Fibroblast of skin of abdomen (primary cell): ENCODE measurements at places on chromosomes 1 and 21.
A peak's percentile ranks its signal among the peaks of the same experiment; 100 is the strongest.

DNA sequence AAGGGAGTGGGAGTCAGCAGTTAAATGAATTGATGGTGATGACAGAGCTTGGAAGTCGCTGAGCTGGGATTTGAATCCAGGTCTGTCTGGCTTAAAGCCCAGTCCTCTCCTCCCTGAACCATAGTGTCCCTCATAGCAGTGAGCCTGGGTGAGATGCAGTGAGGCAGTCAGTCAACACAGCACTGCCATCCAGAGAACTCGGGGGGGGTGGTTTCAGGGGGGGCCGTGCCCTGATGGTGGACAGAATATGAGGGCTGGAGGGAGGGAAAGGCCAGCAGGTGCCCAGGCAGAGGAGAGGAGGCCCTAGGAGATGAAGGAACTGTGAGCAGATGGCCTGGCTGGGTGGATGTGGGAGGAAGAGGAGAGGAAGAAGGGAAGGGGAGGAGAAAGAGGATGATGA, 405.6 kb downstream of the PTPRU start:
- no peak for DNase-seq

GRCh38 chr1:111731956-111732355, 7.2 kb downstream of the INKA2 start:
- no peak for DNase-seq

DNA sequence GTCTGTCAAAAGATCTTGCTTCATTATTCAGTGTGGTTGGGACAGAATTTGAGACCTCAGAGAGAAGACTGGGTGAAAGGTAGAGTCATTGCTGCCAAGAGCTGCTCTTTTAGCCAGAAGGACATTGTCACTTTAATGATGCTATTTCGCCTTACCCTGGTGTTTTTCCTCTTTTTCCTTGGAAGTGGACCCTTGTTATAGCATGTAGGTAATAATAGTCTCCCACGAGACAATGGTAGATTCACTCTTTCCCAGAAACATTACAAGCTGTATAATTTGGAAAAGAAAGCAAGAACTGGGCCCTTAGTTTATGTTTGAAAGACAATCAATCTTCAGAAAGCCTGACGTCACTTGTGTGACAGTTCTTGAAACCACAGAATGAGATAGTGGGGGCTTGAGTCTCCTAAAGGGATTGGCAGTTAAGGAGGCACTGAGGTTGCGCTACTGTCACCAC, 3.8 kb downstream of the SERTAD4 start:
- DNase-seq: peak; percentile 58

GRCh38 chr1:3373175-3373574, 81.3 kb upstream of the ARHGEF16 start:
- DNase-seq: no peak

GRCh38 chr1:51265618-51266017, 29.5 kb downstream of the RNF11 start:
- DNase-seq: no peak

- DNase-seq: no peak
Observed at GRCh38 chr21:31403596-31404333, 59.7 kb upstream of the TIAM1 start.

DNA sequence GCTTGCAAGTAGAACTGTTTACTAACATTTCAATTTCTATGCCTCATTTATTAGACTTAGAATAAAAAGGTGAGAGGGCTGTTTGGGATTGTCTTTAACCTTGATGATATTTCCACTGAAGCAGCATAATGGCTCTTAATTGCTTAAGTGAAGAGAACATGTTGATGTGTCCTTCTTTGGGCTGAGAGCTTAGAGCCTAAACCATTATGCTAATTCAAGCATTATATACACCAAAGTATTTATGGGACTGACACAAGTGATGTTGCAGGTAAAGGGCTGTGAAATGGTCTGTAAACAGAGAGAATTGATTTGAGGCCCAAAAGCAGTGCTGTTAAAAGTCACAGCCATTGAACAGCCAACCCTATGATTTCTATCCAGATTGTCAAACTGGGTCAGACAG, 113.9 kb downstream of the ATG4C start:
- DNase-seq: no peak

DNA sequence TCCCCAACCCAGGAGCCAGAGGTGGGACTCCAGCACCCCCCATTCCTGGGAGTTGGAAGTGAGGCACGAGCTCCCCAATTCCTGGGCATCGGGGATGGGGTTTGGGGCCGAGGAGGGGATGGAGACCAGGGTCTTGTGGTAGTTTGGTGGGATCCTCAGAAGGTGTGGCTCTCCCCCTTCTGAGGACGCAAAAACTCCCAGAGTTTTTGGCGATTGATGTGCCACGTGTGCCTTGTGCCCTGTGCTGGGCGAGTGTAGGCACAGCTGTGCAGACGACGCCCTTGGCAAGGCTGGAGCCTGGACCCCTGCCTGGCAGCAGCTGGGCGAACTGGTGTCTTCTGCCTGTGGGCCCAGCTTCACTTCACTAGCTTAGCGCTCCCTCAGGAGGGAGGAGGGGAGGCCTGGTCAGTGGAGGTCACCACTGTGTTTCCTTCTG, 2.6 kb downstream of the GUK1 start:
- DNase-seq: no peak

- DNase-seq: no peak
Observed at GRCh38 chr1:26788515-26788785, 700 bp downstream of the PIGV start.

- DNase-seq: peak; percentile 50
Observed at GRCh38 chr1:56120021-56120420, 459.3 kb downstream of the PLPP3 start.

DNA sequence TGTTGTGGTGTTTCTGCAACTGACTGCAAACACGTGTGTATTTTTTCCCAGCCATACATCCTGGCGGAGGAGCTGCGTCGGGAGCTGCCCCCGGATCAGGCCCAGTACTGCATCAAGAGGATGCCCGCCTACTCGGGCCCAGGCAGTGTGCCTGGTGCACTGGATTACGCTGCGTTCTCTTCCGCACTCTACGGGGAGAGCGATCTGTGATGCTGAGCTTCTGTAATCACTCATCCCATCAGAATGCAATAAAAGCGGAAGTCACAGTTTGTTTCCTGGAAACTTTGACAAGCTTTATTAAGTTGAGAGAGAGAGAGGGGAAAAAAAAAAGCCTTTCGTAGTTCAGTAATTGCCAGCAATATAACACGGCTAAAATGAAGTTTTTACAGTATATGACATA, 32.7 kb upstream of the MTR start:
- DNase-seq: peak; percentile 20

GRCh38 chr1:155187456-155187891, 13.8 kb downstream of the TRIM46 start:
- no peak for DNase-seq

DNA sequence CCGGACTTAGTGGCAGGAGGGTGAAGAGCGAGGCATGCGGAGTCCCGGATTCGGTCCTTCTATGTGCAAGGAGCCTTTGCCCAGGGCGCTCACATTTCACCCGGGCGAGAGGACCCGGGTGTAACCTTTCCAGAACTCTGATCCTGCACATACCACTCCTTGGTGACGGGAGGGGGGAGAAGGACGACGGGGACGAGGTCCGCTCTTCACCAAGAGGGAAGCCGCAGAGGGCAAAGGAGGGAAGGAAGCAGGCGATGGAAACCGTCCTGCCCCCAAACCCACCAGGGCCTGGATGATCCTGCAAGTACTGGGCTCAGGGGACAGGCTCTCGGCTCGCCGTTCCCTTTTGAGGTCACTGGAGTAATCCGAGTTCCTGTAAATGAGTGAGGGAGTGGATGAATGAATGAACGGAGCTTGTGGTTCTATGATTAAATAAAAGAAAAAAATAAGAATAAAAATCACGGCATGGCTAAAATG, 993 bp downstream of the SYPL2 start:
- DNase-seq: no peak

DNA sequence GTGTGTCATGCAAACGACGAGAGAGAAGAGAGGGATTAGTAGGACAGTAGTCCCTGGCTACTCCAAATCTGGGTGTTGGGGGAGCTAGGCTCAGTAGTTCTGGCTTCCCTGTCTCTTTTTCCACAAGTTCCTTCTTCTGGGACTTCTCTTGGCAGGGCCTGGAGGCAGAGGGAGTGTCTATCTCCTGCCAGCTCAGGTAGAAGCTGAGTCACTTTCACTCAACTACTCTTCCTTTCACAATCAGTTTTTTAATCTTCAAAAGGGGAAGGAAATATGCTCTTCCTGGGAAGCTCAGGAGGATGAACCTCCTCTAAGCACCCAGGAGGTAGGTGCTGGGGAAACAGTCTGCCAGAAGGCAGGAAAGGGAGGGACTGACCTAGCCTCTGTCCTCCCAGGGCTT, 35.2 kb upstream of the MAGOH start:
- no peak for DNase-seq

DNA sequence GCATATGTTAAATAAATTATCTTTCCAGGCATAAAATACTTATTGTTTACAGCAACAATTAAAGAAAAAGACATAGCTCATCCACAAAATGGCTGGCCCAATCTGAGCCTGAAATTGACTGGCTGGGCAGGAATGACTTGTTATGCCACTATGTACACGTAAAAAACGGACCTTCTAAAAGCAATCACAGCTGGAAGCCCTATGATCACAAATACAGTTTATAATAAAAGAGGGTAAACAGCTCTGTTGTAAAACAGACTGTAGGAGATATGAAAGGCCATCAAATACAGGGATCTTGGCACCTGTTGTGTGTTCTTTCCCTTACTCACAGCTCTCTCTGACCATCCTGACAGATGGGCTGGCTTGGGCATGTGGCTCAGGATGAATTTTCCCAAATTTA, 70.5 kb upstream of the DMRTA2 start:
- DNase-seq: no peak

DNA sequence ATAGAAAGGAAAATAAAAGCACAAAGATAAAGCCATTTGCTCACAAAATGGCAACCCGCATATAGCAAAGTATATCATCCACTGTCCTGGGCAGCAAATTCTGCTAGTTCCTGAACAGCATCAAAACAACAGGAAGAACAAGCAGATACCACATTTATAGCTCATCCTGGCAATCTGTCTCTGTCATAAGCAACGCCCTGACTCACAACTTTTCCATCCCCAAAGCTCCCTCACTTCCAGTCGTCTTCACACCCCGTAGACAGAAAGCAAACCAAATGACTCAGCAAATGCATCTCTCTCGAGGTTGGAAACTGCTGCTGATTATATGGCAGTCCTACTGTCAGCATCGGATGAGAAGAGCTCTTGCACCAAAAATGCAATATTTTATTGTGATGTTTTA, 65.8 kb downstream of the AK5 start:
- DNase-seq: peak; percentile 92

DNA sequence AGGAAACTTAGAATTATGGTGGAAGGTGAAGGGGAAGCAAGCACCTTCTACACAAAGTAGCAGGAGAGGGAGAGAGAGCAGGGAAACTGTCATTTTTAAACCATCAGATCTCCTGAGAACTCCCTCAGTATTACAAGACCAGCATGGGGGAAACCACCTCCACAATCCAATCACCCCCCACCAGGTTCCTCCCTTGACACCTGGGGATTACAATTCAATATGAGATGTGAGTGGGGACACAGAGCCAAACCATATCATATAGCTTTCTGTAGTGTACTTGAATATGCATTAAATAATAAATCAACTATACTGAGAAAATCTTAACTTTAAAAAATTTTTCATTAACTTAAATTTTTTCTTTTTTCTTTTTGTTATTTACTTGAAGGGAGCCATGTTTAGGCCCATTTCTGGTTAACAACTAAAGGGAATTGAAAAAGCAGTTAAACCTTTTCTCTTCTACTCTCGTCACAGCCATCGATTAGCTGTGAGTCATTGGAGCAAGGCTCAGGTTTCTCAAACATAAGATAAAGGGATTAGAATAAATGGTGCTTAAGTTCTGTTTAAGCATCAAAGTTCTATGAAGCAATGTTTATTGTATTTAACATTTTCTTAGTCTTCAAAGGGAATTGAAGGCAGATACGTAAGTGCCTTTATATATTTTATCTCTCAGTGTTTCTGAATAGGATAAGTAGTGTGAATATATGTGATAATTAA, 72.2 kb upstream of the DPT start:
- no peak for DNase-seq

GRCh38 chr1:87399701-87400100, 71.0 kb downstream of the LMO4 start:
- DNase-seq: no peak

GRCh38 chr1:67615886-67616285, 69.1 kb upstream of the GADD45A start:
- DNase-seq: no peak

GRCh38 chr1:71273334-71273733, 192.5 kb upstream of the ZRANB2 start:
- peak; percentile 93 for DNase-seq

GRCh38 chr1:116743535-116743934, 10.7 kb upstream of the CD2 start:
- DNase-seq: no peak

DNA sequence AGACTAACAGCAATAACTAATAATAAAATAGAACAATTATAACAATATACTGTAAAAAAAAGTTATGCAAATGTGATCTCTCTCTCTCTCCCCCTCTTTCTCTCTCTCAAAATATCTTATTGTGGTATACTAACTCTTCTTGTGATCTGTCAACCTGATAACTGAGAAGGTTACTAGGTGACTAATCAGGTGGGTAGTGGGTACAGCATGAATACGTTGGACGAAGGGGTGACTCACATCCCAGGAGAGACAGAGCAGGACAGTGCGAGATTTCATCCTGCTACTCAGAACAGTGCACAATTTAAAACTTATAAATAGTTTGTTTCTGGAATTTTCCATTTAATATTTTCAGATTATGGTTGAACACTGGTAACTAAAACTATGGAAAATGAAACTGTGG, 257.5 kb downstream of the LRRC40 start:
- DNase-seq: no peak

DNA sequence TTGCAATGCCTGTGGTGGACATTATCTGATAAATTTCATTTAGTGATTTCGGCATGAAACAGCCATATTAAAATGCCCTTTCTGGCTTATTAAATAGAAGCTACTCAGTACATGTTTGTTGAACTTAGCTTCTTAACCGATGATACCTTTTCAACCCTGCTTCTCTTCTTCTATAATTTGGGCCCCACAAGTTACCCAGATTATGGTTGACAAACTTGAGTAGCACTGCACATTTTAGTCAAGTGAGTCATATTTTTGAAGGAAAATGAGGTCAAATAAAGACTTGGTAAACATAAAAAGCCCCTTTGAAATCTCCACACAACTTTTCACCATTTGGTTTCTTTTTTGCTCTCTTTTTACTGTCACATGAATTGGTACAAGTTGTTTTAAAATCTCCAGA, 33.8 kb downstream of the GIPC2 start:
- peak; percentile 33 for DNase-seq

GRCh38 chr1:232130815-232131480, 499.0 kb downstream of the SIPA1L2 start:
- DNase-seq: no peak

GRCh38 chr1:183922197-183922596, 115.3 kb downstream of the COLGALT2 start:
- DNase-seq: no peak

GRCh38 chr1:200260597-200261335, 149.1 kb downstream of the ZNF281 start:
- DNase-seq: peak; percentile 72

- no peak for DNase-seq
Observed at GRCh38 chr1:43979261-43979527, 184 bp downstream of the B4GALT2 start.
